ENCODE measurements at places on chromosomes 2 and 18.

DNA sequence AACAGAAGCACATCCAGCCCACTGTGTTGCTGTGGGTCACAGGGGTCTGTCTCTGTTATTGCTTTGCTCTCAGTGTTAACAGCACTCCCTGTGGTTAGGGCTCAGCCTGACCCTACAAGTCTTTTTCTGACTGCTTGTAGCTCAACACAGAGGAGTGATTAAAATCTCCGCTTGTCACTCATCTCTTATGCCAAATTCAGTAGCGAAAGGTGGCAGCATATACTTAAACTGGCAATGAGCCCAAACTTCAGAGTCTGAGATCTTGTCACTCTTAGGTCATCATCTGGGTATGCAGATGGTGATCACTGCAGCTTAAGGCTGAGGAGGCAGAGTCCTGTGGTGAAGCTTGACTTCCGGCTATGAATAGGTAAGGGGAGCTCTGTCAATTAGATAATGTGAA, 63.3 kb upstream of the CSRNP3 start:
- DNase-seq: no peak

GRCh38 chr2:169339657-169340056, 22.7 kb downstream of the LRP2 start:
- DNase-seq: no peak

DNA sequence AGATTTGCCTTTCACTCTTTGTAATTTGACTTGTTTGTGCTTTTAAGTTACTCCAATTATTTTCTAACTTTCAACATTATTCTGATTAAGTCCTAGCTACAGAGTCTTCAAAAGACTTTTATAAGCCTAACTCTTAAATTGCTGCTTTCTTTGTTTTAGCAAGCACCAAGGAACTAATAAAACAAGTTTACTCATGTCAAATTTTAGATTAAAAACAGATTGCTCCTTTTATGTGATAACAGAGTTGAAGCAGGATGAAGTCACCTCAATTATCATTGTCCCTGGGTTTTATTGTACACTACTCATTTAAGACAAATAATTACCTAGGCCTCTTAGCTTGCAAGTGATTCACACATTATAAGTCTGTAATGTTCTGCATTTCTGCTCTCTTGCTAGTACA, 678.4 kb downstream of the ERBB4 start:
- no peak for DNase-seq

DNA sequence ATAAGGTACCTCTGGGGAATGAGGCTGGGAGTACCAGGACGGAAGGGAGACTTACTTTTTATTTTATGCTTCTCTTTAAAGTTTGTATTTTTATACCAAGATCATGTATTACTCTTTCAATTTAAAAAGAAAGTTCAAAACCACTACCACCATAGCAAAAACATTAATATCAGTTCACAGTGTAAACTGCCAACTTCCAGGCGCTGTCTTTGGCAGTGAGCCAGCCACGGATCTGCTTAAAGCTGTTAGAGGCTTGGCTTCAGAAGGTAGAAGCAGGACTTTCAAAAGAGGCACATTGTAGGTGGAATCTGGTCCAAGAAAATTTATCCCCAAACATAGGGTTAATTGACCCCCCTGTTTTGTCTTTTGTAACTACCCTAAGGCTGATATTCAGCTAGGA, 74.8 kb downstream of the B3GNT2 start:
- no peak for DNase-seq

- DNase-seq: no peak
These were observed 31.2 kb downstream of the ASB1 start for GRCh38 chr2:238457927-238458324.

GRCh38 chr18:79923896-79924585, 27.4 kb downstream of the SLC66A2 start:
- DNase-seq: no peak

GRCh38 chr18:59902131-59902992, 2.6 kb downstream of the PMAIP1 start:
- peak; percentile 67 for DNase-seq

DNA sequence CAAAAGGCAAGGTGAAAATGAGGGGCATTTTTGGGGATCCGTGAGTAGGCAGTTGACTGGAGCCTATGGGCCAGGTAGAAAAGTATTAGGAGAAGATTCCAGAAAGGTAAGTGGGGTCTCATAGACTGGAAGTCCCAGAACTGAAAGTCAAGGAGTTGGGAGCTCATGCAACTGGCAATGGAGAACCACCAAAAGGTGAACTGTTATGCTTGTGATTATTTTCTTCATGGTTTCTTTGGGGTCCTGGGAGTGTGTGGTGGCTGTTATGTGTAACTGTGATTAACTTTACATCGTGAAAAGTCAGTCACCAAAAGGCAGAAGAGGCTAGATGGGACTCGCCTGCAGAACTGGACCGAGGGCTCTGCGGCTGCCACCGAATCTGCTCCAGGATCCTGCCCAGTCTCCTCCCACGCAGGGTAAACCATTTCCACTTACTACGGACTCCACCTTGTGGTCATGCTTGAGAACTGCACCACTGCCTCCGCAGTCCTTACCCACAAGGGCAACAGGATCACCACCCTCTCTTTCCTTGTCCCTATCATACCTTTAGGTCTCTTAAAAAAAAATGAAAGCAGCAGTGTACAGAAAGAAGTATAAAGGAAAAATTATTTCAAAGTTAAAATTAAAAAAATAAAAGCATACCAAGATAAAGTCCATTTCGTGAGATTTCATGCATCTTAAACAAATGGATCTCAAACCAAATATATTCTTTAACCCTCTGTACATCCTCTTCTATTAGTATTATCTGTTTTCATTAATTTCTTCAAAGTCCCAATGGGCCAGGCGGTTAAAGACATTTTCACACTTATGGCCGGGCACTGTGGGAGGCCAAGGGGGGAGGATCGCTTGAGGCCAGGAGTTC, 15.6 kb upstream of the CEP68 start:
- peak; percentile 81 for DNase-seq

GRCh38 chr2:230043025-230043424, 25.7 kb downstream of the SLC16A14 start:
- no peak for DNase-seq

DNA sequence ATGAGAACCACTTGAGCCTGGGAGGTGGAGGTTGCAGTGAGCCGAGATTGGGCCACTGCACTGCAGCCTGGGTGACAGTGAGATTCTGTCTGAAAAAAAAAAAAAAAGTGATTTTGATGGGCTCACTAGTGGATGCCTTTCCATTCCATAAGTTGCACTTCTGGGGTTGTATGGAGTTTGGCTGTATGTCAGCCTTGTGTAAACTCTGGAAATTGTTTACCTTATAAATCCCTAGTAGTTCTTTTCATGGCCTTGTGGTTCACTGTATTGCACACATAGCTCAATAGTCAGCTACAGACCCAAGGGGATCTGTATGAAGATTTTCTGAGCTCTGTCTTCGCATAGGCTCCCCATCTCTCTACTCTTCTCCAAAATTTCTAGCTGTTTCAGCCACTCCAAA, 131.9 kb downstream of the SOX11 start:
- no peak for DNase-seq

DNA sequence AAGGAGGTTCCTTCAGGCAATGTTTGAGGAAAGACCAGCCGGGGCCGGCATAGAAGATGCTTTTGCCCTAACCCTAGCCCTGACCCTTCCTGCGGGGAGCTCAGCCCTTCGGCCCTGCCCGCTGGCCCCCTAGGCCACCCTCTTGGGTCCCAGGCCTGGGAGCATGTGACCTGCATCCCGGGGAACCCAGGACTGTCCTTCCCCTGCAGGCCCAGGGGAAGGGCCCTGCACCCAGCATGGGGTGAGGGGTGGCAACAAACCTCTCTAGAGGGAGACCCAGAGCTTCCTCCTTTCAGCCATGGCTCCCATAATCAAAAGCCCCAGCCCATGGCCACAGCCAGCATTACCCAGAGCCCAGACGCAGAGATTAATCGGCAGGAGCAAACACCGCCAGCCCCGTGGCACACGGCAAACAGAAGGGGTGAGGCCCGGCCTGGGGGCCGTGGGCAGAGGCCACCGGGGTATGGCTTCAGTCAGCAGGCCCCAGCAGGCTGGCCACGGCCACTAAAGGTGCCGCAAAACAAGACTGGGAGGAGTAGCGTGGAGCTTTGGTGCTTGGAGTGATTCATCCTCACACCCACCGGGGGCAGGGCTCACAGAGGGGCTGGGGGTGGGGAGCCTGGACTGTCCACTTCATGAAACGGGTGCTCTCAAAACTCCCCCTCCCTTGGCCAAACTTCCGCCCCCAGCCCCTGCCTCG, 61.6 kb upstream of the HPCAL1 start:
- no peak for DNase-seq

GRCh38 chr18:848062-848861, 36.2 kb upstream of the YES1 start:
- no peak for DNase-seq

- DNase-seq: no peak
These were observed 48.2 kb downstream of the CXCR4 start for GRCh38 chr2:136069773-136070172.

GRCh38 chr2:24779116-24779515, 14.1 kb downstream of the PTRHD1 start:
- no peak for DNase-seq

DNA sequence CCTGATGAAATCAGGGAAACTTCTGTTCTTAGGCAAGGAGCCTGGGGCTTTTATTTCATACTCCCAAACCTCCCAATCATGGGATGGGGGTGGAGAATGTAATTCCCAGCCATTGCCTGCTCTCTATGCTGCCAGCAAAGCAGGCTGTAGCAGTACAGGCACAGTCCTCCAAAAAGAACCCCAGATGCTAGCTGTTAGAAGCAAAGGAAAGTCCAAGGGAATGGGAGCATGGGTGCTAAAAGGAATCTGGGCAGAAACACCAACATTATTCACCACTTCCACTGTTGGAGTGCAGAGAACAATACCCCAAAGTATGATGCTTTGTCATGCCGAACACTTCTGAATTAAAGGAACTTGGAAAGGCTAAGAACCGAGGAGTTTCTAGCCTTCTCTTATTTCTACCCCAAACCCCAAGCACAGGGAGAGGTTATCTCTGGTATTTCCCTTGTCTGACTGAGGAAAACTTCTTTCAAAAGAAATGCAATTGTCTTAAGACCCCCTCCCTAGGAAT, 24.7 kb downstream of the MDH1 start:
- no peak for DNase-seq

- DNase-seq: no peak
These were observed 23.7 kb downstream of the KLHL23 start for GRCh38 chr2:169757356-169757755.

DNA sequence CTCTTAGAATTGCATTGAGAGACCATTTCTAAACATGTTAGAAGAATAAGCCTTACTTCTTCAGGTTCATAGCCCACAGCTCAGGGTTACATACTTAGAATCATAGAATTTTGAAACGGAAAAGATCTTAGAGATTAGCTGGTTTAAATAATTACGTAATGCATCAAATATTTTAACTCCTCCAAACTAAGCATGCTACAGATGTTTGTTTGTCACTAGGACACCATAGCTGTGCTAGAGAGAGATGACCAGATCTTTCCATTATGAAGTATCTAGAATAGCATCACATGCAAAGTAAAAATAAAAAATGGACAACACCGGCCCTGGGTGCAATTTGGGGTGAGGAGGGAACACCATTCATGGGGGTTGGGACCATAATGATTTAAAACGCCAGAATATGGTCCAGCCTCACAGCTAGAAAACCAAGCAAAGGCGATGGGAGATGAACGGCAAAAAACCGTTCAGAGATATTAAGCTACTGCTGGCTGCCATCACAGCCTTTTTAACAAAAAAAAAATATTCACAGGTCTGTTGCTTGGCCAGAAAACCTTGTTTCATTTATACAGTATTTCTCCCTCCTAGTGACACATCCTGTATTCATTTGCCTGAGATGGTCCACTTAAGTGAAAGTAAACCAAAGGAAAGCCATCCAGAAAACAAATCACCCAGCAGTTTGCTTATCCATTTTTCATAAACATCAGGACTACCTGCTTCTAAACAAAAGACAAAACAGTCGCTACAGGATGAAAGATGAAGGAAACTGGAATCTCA, 94.2 kb downstream of the EPHA4 start:
- no peak for DNase-seq

DNA sequence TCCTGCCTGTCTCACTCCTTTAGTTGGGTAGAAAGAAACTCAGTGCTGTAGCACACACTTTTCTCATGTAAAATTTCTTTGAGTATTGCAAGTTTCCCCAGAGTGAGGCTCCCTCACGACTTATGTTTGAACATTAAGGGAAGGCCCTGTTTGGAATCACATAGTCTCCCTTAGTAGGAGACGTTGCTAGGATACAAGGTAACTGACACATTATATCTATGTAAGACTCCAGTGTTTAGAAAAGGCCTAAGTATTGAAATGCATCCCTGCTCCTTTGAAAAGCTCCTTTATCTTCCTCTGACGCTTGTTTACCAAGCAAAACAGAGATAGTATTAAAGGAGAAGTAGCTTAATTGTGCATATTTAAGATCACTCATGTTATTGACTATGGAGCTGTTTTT, 248.2 kb downstream of the PHLPP1 start:
- DNase-seq: no peak

Data from activated CD4-positive, alpha-beta T cell treated with anti-CD3 and anti-CD28 coated beads, Interleukin-2, amount 50 U/mL, for 16 hours (primary cell).